ENCODE measurements at places on chromosomes 5 and 9.
A peak's percentile ranks its signal among the peaks of the same experiment; 100 is the strongest.

DNA sequence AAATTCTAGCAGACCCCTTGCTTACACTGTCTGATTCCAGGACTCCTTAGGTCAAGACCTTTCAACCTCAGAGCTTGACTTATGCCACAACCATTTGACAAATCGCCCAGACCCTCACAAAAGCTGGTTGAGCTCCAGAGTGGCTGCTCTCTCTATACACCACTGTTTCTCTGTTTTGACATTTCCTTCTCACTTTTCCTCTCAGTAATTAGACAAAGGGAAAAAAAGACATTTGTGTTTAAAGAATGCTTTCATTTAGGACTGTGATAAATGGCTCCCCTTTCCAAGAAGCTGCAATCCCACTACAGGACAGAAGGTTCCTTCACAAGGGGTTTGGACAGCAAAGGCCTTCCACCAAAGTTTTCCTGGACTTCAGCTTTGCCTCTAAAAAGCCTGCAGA, 601.3 kb downstream of the NR2F1-AS1 start:
- no peak for DNase-seq

GRCh38 chr5:121737120-121737519, 114.6 kb upstream of the FTMT start:
- DNase-seq, result no peak

DNA sequence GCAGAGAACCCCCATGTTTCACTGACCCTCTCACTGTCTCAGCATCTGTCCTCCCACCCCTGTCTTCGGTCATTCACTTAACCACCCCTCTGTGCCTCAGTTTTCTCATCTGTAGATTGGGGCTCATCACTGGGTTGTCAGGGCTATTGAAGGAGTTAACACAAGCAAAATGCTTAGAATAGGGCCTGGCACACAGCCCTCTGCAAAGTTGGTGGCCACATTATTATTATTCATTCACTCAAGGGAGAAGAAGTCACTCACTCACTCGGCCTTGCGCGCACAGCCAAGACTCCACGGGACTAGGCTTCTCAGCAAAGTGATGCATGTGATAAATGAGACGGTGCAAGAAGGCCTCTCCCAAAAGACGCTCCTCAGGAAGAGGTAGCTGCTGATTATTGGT, 8.0 kb downstream of the PDGFRB start:
- no peak for DNase-seq

- DNase-seq, result peak; percentile 17
Observed at GRCh38 chr9:134770972-134771971, 109.3 kb upstream of the FCN2 start.

GRCh38 chr5:82815871-82816270, 261.3 kb downstream of the TMEM167A start:
- DNase-seq, result no peak
